Activated T-helper 2 cell treated with anti-CD3 and anti-CD28 coated beads, Interferon-gamma antibody, Interleukin-2, Interleukin-4, amounts not matched to agents 10 μg/mL and 5 μg/mL and 100 μg/mL, durations not matched to agents 14 hours and 24 hours and 36 hours (primary cell): ENCODE measurements at places on chromosomes 12 and 14. TPM values are rescaled to one million over a fixed set of nuclear protein-coding genes. Genes with fewer than 3 reads are reported as not detected.

Gene C12orf54
- total RNA-seq: not detected in 2 replicates

Gene VDR
- total RNA-seq: 312 and 317 TPM in 2 replicates

Gene TSPAN11
- not detected in 2 replicates for total RNA-seq

Gene NR1H4
- total RNA-seq: not detected in 2 replicates

Gene KRT2
- total RNA-seq: not detected in 2 replicates

Gene RAD51AP1
- 31.0 and 34.1 TPM in 2 replicates for total RNA-seq

Gene CD69
- 70.9 and 72.2 TPM in 2 replicates for total RNA-seq

Gene B4GALNT3
- 6.5 and 6.9 TPM in 2 replicates for total RNA-seq
